ENCODE measurements at places on chromosomes 5 and 9.
A peak's percentile ranks its signal among the peaks of the same experiment; 100 is the strongest.

DNA sequence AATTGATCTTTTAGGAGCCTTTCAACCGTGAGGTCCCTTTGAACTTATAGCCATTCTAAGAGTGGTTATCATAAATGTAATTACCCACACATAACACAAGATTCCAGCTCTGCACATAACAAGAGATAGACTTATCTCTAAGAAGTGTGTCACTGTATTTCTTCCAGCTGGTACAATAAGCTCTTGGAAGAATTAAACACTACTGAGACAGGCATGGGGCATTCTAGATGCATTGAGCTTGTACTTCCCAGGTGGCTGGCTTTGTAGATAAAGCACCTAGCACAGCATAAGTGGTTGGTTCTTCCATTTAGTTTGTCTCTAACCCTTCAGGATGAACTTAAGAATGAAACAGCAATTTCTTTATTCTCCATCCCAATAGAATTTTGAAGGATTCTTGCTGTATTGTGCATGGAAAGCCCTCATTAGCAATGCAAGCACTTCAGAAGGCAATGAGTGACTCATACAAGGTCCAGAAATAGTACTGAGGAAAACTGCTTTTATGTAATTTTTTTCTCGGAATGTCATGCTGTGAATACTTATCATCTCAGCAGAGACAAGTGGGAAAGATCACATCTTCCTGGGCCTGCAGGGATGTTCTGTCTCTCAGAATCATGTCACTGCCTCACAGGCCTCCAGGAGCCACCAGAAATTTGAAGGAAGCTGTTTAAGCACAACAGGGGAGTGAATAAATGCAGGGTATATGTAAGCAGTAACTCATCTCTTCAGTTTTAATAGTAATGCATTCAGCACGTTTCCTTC lies 91.1 kb upstream of the CD180 start:
- DNase-seq = peak; percentile 70

- no peak for DNase-seq
Measured at GRCh38 chr5:91132550-91132949, 250.6 kb downstream of the ARRDC3 start.

DNA sequence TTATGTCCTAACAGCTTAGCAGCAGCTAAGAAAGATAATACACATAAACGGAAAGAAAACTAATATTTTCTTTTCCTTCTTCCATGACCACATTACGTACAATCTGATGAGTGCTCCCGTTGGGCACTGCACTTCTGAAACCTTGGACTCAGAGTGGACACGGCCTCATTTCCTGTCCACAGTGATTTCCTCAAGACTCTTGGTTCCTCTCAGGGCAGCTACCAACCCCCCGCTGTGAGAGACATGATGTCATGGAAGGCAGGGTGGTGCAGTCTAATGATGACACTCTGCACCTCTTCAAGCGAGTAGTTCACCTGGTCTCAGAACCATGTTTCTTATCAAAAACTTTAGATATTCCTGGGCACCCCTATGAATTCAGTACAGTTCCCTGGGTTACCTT lies 68.7 kb upstream of the CTSL start:
- no peak for DNase-seq

GRCh38 chr9:105973951-105974351 lies 279.6 kb downstream of the TMEM38B start:
- no peak for DNase-seq

- DNase-seq = peak; percentile 68
Measured at GRCh38 chr9:115109486-115109885, 8.5 kb downstream of the TNC start.

DNA sequence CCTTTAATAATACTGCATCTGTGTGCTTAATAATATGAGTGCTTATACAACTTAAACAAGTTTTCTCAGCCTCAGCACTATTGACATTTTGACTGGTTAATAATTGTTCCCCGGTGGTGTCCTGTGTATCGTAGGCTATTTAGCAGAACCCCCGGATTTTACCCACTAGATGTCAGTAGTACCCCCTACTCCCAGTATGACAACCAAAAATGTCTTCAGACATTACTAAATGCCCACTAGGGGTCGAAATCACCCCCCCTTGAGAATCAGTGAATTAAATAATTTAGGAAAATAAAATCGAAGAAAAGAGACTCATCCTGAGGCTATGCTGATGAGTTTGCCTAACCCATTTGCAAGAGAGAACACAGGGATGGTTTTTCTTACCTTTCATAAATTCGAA lies 166.3 kb downstream of the ATP10B start:
- no peak for DNase-seq

DNA sequence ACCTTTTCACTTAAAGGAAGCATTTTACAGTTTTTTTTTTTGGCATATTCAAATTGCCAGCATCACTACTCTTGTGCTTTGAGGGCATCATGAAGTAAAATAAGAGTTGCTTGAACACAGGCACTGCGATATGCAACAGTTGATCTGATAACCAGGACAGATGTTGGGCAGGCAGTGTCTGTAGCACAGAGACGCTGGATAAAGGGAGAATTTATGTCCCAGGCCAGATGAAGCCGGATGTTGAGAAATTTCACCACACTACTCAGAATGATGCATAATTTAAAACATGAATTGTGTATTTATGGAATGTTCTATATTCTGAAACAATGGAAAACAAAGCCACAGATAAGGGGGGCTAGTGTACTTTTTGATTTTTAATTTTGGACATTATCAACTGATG lies 71.4 kb downstream of the SLC12A2 start:
- DNase-seq = peak; percentile 63

DNA sequence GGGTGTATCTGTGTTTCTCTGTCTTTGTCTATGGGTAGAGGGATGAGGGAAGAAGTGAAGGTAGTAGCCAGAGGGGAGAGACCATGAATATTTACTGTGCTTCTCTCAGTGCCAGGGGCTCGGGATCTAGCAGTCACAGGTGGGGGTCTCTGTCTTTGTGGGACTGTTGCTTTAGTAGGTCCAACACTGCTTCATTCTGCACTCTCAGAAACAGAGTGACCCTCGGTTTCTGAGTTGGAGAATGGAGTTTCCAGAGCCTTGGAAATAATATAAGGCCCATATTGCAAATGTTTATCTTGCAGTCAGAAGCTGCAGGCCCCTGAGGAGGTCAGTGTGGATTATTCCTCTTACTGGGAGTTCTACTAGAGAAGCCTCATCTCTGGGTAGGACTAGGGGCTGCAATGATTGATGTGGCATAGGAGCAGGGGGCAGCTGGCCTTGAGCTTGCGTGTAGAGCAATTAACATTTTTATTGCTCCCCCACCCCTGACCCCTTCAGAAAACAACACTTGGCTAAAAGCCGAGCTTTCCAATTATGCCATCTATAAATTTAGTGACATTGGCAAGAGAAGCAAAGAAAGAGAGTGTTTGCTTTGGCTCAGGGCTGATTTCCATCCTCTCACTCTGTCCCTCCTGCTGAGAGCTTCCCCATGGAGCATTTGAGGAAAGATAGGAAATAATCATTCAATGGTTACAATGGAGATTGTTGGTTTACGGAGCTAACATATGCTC lies 55.0 kb upstream of the TRPC7 start:
- no peak for DNase-seq

- no peak for DNase-seq
Measured at GRCh38 chr5:135632798-135633197, 54.0 kb upstream of the CXCL14 start.

DNA sequence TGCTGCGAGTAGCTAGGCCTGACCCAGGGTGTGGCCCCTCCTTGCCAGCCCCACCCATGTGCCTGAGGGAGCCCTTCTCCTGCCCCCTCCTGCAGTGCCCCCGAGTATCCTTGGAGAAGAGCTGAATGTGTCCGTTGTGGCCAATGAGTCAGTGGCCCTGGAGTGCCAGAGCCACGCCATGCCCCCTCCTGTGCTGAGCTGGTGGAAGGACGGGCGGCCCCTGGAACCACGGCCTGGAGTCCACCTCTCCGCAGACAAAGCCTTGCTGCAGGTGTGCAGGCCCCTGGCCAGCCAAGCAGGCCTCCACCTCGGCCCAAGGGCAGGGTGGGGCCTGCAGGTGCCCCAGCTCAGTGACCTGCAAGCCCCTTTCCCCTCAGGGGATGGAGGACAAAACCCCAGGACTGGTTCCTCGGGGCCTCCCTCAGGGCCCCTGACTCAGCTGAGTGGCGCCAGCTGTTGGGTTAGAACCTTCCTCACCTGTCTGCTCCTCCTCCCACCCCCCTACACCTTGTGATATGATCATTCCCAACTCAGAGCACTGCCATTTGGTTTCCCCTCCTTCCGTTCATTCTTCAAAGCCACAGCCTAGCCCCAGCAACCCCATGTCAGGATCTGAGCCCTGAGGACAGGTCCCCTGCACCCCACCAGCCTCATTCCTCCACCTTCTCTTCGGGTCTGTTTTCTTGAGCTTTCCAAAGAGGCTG lies 80.0 kb upstream of the ASS1 start:
- DNase-seq = no peak

- DNase-seq = peak; percentile 83
Measured at GRCh38 chr9:5557606-5558587, 47.6 kb downstream of the PDCD1LG2 start.

All from fibroblast of the aortic adventitia (primary cell).